Stimulated activated CD4-positive, alpha-beta T cell treated with anti-CD3 and anti-CD28 coated beads, Interleukin-1b, Interleukin-23, amount 100 ng/mL, for 48 hours (primary cell): ENCODE measurements at places on chromosomes 3 and 15.
A peak's percentile ranks its signal among the peaks of the same experiment; 100 is the strongest.

- no peak for DNase-seq
Measured at GRCh38 chr3:46187876-46188275, 20.2 kb downstream of the CCR1 start.

- no peak for DNase-seq
Measured at GRCh38 chr15:69945729-69946128, 152.0 kb downstream of the TLE3 start.

DNA sequence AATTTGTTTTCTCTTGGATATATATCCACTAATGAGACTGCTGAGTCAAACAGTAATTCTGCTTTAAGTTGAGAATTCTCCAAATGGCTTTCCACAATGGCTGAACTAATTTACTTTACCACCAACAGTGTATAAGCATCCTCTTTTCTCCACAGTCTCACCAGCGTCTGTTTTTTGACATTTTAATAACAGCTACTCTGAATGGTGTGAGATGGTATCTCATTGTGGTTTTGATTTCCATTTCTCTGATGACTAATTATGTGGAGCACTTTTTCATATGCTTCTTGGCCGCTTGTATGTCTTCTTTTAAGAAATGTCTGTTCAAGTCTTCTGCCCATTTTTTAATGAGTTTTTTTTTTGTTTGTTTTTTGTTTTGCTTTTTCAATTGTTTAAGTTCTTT lies 206.2 kb downstream of the CTNNB1 start:
- no peak for DNase-seq

DNA sequence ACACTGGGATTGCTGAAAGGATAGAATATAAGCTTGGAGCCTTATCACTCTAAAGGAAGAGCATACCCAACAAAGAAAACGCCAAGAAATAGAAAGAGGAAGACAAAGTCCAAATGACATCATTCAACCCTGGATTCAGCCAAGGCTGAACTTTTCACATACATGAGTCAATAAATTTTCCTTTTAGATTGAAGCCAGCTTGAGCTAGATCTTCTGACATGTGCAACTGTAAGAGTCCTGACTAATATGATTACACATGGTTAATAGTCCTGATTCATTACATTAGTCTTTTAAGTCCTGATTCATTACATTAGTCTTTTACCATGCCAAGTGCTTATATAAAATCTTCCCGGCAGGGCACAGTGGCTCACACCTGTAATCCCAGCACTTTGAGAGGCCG lies 13.6 kb upstream of the DENND6A start:
- DNase-seq = no peak

DNA sequence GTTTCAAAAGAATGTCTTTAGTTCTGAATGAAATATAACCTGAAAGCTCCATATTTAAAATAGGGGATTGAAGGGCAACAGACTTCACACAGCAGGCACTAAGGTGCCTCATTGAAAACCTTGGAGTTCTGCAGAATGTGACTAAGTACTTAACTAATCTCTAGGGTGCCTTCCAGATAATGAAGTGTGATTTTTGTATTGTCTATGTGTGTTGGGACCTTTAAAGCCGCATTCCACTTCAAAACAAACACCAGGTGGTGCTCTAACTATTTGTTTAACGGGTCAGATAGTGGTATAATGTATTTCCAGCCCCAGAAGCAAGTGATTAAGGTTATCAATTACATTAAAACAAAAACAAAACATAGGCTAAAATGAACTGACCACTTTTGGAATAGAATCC lies 28.0 kb downstream of the TFG start:
- DNase-seq = no peak

GRCh38 chr3:143650827-143651226 lies 197.4 kb downstream of the SLC9A9 start:
- DNase-seq = no peak

- no peak for DNase-seq
Measured at GRCh38 chr3:185582236-185582635, 3.9 kb upstream of the SENP2 start.

DNA sequence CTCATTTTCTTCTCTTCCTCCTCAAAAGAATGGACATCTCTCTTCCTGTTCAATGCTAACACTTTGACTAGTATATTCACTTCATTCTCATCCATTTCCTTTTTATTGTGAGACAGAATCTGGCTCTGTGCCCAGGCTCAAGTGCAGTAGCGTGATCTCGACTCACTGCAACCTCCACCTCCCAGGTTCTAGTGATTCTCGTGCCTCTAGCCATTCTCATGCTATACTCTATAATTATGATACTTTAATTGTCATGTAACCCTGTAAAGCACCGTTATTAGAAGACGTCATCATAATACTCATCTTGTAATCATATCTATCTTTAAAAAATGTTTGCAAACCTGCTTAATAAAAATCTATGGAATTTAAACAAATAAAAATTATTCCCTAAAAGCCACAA lies 107.0 kb downstream of the SHOX2 start:
- no peak for DNase-seq

- no peak for DNase-seq
Measured at GRCh38 chr15:67558502-67558901, 16.0 kb downstream of the MAP2K5 start.

DNA sequence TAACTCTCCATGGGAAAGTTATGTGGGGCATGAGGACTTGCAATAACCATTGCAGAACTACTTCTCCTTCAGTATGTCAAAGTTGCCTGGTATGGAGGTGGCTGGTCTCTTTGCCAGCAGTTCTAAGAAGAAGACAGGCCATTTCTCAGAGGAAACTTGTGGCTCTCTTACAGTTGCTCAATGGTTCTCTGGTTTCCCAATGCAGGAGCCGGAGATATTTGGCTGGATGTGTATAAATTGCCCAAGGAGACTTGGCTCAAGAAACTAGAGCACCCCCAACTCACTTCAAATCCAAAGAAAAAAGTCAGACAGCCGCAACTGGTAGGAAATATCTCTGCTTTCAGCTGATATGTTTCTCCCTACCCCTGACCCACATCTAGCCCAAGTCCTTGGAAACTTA lies 24.2 kb downstream of the WDR93 start:
- no peak for DNase-seq

- no peak for DNase-seq
Measured at GRCh38 chr15:31476866-31477265, 150.2 kb downstream of the KLF13 start.

DNA sequence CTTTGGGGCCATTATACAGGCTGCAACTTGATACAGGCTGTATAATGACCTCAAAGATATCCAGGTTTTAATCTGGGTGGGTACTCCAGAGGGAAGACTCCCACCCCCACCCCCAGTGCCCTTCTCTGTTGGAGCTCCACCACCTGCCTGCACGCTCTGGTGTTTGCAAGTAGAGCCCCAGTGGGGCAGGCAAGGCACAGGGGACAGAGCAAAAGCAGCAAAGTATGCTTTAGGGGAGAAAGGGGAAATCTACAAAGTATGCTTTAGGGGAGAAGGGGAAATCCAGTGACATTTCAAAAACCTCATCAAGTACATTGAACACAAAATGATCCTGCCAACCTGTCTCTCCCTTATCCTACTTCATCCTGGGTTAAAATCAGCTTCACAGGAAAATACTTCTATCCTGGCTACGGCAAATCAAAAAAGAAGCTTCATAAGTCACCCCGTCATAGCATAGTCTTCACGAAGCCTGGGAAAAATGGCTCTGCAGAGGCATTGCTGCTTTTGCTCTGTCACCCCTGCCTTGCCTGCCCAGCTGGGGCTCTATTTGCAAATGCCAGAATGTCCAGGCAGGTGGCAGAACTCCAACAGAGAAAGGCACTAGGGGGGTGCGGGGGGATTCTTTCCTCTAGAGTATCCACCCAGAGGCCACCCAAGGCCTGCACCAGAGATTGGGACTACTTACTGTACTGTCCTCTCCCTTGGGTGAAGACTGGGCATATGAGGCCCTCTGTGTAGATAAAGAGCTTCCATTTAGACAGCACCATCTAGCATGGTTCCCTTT lies 60.9 kb upstream of the ATP11B start:
- no peak for DNase-seq

DNA sequence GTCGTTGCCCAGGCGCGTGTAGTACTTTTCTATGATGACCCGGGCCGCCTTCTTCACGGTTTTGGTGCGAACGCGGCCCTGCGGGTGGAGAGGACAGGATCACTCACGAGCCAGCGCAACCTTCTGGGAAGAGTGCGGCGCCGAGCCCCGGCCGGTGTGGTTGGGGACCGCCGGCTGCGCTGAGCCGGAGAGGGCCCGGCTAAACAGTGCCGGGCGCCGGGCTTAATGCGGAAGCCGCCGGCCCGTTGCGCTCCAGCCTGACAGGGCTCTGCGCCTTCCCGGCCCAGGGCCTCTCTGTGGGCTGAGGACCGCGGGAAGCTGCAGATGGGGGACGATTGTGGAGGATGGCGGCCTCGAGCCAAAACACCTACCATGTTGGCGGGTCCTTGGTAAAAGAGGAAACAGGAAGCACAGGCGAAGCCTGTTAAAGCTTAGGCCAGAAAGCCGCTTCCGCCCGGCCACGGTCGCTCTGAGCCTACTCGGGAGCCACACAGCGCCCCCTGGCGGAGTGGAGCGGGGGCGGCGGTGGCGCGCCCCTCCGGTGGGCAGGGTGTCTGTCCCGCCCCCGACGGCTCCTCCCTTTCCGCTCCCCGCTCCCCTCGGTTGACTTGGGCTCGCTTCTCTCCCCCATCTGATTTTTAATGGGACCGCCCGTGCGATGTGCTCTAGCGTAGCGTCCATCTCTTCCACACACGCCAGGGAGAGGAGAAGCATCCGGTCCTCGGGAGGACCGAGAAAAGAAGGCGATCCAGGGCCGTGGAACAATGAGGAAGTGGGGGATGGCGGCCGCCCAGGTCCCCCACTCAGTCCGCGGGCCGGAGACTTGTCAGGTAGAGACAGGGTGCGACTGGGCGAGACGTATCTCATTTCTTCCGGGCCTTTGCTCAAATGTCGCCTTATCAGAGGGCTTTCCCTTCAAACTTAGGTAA lies at the start of gene RPS17:
TSS of gene RPS17 (minus strand) at position 403 of the 929 bp plus-strand sequence. CDS start at position 374, 29 bp downstream.
- peak; percentile 97 for DNase-seq

- no peak for DNase-seq
Measured at GRCh38 chr3:178676942-178677790, 140.9 kb downstream of the KCNMB2 start.

DNA sequence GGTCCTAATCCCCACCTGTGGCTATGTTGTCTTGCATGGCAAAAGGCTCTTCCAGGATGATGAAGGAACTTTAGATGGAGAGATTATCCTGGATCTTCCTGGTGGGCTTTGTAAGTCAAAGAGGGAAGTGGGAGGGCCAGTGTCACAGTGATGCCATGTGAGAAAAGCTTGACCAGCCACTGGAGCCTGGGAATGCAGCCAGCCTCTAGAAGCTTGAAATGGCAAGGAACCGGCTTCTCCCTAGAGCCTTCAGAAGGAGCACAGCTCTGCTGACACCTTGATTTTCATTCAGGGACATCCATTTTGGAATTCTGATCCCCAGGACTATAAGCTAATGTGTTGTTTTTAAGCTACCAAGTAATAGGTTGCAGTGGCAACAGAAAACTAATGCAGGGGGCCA lies 58.3 kb downstream of the CLEC3B start:
- no peak for DNase-seq

GRCh38 chr3:179452872-179453271 lies 1.6 kb upstream of the GNB4 start:
- no peak for DNase-seq

- DNase-seq = no peak
Measured at GRCh38 chr3:117645561-117646242, 936.1 kb downstream of the TUSC7 start.

- no peak for DNase-seq
Measured at GRCh38 chr3:115961380-115961779, 338.1 kb downstream of the GAP43 start.

- no peak for DNase-seq
Measured at GRCh38 chr3:137205394-137206045, 247.7 kb downstream of the IL20RB start.

DNA sequence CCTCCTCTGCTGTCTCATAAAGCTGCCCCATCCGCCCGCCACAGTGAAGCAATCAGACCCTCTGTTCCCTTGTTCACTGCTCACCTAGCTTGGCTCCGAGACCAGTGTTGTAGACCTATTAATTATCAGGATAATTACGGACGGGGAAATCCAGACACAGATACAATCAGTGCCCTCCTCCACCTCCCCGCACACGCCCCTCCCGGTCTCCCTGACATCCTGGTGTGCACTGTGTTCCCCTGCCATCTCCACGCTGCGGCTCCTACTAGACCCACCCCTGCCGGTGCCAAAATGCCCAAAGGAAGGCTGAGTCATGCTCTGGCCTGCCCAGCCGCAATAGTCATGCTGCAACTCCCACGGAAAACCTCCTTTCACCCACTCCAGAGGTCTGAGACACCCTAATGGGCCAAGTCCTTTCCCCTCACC lies 277.3 kb upstream of the TLE3 start:
- DNase-seq = no peak

DNA sequence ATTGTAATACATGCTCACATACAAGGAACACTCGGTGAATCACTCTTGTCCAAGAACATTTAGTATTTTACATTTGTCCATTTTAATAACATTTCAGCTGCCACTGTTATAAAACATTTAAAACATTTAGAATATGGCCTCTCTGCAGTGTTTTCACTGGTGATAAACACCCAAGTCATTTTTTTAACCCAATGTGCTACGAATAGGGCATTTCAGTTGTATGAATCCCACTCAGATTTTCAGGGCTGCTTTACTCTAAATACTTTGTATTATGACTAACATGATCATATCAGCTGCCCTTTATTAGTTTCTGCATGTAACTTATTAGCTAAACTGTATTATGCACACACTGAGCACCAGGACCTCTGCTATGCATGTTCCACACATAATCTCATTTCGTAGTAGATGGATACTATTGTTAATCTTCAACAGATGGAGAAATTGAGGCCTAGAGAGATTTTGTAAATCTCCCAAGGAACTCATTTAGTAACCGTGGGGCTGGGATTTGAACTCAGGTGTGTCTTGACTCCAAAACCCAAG lies 148.6 kb upstream of the CDIN1 start:
- no peak for DNase-seq

DNA sequence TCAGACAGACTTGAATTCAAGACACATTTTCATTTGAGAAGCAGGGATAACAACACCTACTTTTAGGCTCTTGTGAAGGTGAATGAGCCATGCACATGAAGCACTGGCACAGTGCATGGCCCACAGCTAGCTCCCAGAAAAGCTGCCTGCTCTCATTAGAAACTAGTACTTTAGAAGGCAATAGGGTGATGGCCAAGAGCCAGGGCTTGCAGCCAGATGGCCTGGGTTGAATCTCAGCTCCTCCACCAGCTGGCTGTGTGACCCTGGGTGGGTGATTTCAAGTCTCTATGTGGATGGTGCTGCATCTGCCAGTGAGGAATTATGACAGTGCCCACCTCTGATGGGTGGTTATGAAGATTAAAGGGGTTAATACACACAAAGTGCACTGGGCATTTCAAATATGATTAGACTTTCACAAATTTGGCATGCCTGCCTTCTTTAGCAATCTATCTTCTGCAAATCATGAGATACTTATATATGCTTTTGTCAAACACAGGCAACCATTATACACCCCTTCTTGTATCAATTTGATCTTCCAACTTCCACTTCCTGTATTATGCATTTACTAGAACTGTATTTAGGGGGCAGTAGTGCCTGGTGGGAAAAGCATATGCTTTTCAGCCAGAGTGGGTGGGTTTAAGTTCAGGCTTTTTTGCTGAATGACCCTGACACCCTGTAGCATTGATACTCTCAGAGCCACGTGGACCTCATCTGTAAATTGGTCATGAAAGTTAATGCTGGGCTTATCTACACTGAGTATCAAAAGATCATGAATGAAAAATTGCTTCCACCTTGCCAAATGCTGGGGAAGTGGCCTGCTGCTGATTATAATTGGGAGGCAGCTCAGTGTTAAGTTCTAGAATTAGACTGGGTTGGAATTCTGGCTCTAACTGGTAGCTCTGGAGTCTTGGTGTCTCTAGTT lies 34.7 kb upstream of the RBP1 start:
- DNase-seq = no peak

- DNase-seq = peak; percentile 35
Measured at GRCh38 chr3:59469948-59470723, 420.3 kb upstream of the CFAP20DC start.

- DNase-seq = no peak
Measured at GRCh38 chr3:39250116-39250747, 29.6 kb downstream of the CX3CR1 start.
